ENCODE measurements at places on chromosomes 6 and 20.
A peak's percentile ranks its signal among the peaks of the same experiment; 100 is the strongest.

DNA sequence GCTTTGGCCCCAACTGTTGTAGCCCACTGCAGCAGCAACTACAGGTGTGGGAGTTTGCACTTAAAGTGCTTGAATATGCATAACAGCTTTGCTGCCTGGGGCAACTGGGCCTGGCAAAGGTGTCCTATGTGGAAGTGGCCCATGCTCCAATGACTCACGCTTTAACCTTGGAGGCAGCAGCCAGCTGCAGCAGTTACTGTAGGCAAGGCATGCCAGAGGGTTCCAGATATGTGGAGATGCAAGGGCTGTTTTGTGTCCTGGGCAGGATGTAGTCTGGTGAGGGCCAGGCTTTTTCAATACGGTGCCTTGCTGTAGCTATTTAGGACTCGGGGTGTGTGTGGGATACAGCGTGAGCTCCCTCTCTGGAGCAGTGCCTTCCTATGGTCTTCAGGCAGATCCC lies 150.3 kb downstream of the NKAIN2 start:
- DNase-seq = no peak

- DNase-seq = no peak
These were observed 137.0 kb downstream of the SLC23A2 start for GRCh38 chr20:4864311-4864752.

GRCh38 chr6:35499372-35499771 lies 2.5 kb upstream of the TEAD3 start:
- DNase-seq = no peak

DNA sequence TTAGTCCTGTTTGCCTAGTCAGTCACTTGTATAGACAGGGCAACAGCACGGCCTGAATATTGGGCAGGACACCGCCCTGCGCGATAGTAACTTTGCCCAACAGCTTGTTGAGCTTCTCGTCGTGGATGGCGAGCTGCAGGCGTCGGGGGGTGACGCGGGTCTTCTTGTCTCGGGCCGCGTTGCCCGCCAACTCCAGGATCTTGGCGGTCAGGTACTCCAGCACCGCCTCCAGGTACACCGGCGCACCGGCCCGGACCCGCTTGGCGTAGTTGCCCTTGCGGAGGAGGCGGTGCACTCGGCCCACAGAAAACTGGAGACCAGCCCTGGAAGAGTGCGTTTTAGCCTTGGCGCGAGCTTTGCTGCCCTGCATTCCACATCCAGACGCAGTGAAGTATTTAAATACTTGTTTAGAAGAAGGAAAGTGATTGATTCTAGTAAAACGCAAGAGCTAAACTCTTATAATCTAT lies 92.8 kb upstream of the BTN3A2 start:
- DNase-seq = no peak

- DNase-seq = no peak
These were observed 69.7 kb downstream of the PDE7B start for GRCh38 chr6:135921188-135921587.

GRCh38 chr20:956330-956951 lies 40.3 kb upstream of the ANGPT4 start:
- DNase-seq = peak; percentile 74

GRCh38 chr20:44219170-44219730 lies 8.7 kb upstream of the OSER1 start:
- no peak for DNase-seq

DNA sequence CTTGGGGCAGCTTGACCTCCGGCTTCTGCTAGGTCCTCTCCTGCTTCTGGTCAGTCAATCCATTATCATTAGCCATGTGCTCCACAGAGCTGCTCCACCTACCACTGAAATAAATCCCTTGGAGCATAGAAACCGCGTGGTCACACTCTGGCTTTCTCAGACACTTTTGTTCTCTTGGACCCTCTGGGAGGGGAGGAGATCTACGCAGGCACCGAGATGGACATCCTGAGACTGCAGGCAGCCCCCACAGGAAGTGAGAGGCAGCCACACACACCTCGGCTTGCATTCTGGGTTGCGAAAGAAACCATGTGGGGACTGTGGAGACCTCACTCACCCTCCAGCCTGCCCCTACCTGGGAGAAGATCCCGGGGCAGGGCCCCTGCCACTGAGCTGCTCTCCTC lies 79.5 kb downstream of the FYN start:
- no peak for DNase-seq

DNA sequence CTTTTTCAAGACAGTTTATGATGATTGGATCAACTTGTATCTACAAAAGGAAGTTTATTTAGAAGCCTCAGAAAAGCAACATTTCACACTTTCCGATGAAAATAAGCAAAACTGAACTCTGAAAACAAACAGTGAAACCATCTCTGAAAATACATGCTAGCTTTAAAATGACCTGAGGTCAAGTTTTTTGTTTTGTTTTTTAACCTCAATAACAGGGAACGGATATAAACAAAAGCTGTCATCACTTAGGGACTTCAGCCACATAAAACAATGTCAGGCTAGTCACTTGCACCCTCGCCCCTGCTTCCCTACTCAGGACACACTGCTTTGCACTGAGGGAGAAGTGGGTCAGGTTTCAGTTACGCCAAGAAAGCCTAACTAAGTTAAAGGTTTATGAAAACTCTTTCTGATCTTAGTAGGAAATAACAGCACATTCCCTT lies 11.6 kb downstream of the BACH2 start:
- no peak for DNase-seq

DNA sequence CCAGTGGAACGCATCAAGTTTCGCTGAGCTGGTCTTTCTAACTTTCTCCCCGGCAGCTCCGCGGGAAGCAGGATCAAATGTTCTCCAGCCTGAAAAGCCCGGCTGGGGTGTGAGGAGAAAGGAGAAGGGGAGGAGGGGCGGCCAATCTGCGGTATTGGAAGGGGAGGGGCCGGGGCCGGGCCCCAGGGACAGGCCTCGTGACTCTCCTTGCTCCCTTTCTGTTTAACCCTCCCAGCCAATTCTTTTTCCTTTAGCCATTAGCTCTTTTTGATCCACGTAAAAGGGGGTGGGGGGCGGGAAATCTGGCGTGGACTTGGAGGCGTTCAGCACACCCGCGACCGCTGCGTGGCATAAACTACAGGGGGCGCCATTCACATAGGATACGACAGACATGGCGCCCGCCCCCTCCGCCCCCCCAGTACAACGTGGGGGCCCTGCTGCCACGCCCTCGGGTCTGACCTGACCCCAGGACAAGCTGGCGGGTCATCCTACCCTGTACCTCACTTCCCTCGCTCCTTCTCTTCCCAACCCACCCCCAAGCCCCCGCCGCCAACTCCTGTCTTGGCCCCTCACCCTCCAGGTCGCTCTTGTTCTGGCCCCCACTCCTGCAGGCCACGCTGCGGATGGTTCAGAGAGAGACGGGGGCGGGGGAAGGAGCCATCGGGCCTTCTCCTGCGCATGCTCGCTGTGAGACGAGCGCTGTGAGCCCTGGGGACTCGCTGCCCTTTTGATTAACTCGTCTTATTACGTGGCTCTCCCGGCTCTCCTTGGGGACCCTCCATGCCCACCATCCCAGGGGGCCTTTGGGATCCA lies 7.8 kb upstream of the MDGA1 start:
- DNase-seq = peak; percentile 61

GRCh38 chr6:136659991-136660499 lies 109.8 kb upstream of the MAP7 start:
- DNase-seq = no peak

- DNase-seq = no peak
These were observed 29.7 kb downstream of the RREB1 start for GRCh38 chr6:7137335-7138045.

GRCh38 chr6:15480525-15480924 lies 182.3 kb downstream of the DTNBP1 start:
- no peak for DNase-seq

- no peak for DNase-seq
These were observed 9.8 kb upstream of the TLDC2 start for GRCh38 chr20:36866164-36866563.

GRCh38 chr6:123393331-123393730 lies 243.4 kb downstream of the TRDN start:
- DNase-seq = no peak

GRCh38 chr6:105926318-105926717 lies 159.8 kb upstream of the PRDM1 start:
- DNase-seq = no peak

GRCh38 chr6:120735641-120736040 lies 598.6 kb downstream of the TBC1D32 start:
- DNase-seq = no peak

DNA sequence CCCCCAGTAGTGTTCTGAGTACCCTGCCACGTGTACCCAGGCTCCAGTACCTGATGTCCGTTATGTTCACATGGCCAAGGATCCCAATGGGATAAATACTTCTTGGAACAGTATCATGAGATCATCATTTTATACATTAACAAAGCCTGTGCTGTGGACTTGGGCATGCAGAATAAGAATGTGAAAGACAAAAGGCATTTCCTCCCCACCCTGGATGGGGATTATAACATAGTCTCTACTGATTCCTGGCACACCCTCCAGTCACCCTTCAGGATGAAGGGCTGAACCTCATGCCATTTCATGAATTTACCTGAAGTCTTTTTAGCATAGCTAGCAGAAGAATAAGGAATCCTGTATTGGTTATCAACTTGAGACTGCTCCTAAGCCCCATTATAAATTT lies 2.8 kb downstream of the TNFRSF21 start:
- DNase-seq = no peak

DNA sequence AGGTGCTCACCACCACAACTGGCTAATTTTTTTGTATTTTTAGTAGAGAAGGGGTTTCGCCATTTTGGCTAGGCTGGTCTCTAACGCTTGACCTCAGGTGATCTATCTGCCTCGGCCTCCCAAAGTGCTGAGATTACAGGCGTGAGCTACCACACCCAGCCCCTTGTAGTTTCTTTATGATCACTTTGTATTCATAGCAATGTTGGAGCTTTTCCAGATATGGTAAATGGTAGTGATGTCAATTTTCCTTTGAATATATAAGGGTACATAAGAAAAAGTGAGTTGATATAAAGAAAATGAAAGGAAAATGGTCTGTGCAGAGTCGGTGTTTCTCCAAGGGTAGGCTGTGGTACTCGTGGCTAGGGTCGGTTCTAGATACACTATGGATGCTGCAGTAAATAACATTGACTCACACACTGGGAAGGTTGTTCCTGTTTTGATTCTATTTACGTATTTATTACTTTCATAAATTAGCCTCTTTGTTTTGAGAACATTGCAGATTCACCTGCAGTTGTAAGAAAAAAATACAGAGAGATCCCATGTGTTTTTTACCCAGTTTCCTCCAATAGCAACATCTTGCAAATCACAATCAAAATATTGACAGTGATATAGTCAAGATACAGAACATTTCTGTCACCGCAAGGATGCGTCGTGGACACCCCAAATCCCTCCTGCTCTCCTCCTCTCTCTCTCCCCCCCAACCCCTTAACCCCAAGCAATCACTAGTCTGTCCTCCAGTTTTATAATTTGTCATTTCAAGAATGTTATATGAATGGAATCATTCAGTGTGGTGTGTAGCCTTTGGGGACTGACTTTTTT lies 2.5 kb downstream of the ZNF831 start:
- no peak for DNase-seq

GRCh38 chr20:48791014-48791413 lies 36.8 kb downstream of the PREX1 start:
- no peak for DNase-seq

- no peak for DNase-seq
These were observed 296.3 kb downstream of the PREX1 start for GRCh38 chr20:48531505-48531904.

GRCh38 chr6:116840091-116840490 lies 11.2 kb upstream of the GPRC6A start:
- DNase-seq = no peak

DNA sequence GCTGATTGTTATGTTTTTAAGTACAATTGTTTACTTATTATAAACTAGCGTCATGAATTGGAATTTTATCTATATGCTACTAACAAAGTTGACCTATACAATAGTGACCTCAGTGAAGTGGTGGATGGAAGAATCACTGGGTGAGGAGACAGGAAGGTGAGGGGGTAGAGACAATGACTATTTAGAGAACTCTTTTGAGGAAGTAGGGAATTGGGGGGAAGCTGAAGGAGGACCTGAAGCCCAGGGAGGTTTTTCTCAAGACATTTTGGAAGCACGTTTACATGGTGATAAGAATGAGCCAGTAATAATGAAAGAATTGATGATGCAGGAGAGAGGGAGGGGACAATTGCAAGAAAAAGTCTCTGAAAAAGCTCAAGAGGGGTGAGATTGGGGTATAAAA lies 96.4 kb downstream of the RPS12 start:
- no peak for DNase-seq

- DNase-seq = no peak
These were observed 23.5 kb upstream of the MAP3K7 start for GRCh38 chr6:90610301-90610750.

GRCh38 chr20:45987108-45987780 lies 15.2 kb upstream of the ZNF335 start:
- peak; percentile 72 for DNase-seq

- DNase-seq = no peak
These were observed 86.7 kb downstream of the KIF16B start for GRCh38 chr20:16486532-16486931.

- DNase-seq = no peak
These were observed 389.2 kb downstream of the CD83 start for GRCh38 chr6:14506656-14507246.

- DNase-seq = no peak
These were observed 17.4 kb downstream of the PLEKHG1 start for GRCh38 chr6:150617062-150617461.

GRCh38 chr6:130603391-130603790 lies 223.8 kb upstream of the SMLR1 start:
- DNase-seq = no peak

- DNase-seq = no peak
These were observed 298.2 kb upstream of the MARCKS start for GRCh38 chr6:113558966-113559365.

DNA sequence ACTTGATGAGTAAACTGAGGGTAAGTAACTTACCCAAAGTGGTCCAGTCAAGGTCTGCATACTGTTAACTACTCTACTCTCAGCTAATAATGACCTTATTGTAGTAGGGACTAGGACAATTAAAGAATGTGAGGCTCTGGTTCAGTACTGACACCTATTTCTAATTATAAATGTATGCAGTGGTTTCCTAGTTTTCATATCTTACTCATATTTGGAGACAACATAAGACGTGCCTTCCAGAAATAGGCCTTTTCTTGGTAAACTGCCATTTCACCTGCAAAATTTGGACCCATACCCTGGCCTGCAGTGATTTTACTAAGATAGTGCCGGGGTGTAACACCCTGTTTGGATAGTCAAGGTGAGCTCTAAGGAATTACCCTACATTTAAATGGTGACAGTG lies 24.7 kb downstream of the GJA1 start:
- DNase-seq = no peak

DNA sequence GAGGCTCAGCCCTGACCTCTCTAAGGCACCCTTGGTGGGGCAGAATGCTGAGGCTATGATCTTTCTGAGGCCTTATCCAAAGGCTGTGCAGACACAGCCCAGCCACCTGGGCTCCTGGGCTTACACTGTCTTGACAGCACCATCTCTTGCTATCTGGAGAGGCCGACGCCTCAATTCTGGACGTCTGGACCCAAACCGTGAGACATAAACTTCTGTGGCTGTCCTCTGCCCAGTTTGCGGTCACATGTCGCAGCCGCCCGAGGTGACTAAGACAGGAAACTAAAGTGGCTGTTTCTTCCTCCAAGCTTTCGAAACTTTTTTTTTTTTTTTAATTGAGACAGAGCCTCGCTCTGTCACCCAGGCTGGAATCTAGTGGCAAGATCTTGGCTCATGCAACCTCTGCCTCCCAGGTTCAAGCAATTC lies 49.3 kb downstream of the PRR18 start:
- no peak for DNase-seq

GRCh38 chr6:111306104-111306888 lies 176.7 kb downstream of the REV3L start:
- DNase-seq = no peak
